ENCODE measurements at places on chromosomes 12 and 14. TPM values are rescaled to one million over a fixed set of nuclear protein-coding genes. Genes with fewer than 3 reads are reported as not detected.

The NRL gene
- total RNA-seq = 0.85 TPM

The DPPA3 gene
- not detected for total RNA-seq

- DNase-seq = no peak
Observed at GRCh38 chr12:3310271-3311026, 180.6 kb upstream of the PRMT8 start.

DNA sequence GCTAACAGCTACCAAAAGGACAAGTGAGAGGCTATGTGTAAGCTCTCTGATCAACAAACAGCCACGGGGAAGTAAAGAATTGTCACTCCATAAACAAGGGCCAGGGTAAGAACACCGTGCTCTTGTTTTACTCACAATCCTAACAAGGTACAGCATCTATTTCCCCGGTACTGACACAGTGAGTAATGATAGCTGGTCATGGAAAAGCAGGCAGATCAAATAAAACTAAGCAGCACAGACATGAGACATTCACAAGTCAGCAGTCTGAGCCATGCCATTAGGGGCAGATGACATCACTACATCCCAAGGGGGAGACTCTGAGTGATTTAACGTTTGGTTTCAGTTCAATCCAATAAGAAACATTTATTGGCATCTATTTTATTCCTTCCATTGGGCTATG is 54.4 kb downstream of the ARL6IP4 start:
- no peak for DNase-seq

- DNase-seq = peak; percentile 40
Observed at GRCh38 chr14:57732463-57733285, 133.2 kb downstream of the SLC35F4 start.

DNA sequence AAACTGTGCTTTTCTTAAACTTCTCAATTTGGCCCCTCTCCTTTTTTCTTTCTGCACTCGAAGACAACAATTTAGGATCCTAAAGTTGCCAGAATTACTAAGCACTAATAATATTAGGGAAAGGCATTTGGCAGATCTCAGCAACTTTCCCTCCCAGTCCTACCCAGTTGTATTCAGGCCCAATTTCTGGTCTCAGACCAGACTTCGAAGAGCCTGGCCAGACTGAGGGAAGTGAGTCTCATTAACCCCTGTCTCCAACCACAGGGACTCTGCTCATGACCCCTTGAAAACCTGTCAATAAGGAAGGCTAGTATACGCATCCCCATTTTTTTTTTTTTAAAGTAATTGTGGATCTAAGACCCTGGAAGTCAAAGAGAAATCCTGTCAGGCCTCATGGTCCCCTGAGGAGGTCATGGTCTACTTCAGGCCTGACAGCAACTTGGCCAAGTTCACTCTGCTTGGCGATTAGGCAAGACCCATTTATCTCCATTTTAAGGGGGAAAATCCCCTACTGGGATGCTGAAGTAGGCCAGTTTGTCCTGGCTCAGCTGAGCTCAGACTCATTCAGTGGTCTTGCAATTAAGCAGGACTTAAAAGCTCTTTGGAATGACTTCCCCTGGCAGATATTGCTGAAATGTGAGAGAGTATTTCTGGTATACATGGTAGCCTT is 521.0 kb downstream of the FUT8 start:
- no peak for DNase-seq
